ENCODE measurements at places on chromosomes 5 and 9. TPM values are rescaled to one million over a fixed set of nuclear protein-coding genes. Genes with fewer than 3 reads are reported as not detected.

Gene GTF3C4
- polyA plus RNA-seq: 4.8 TPM

Gene PJA2
- 52.5 TPM for polyA plus RNA-seq

Gene NRARP
- polyA plus RNA-seq: 2.1 TPM

GRCh38 chr5:156383510-156384265, 56.7 kb downstream of the SGCD start:
- DNase-seq: no peak

DNA sequence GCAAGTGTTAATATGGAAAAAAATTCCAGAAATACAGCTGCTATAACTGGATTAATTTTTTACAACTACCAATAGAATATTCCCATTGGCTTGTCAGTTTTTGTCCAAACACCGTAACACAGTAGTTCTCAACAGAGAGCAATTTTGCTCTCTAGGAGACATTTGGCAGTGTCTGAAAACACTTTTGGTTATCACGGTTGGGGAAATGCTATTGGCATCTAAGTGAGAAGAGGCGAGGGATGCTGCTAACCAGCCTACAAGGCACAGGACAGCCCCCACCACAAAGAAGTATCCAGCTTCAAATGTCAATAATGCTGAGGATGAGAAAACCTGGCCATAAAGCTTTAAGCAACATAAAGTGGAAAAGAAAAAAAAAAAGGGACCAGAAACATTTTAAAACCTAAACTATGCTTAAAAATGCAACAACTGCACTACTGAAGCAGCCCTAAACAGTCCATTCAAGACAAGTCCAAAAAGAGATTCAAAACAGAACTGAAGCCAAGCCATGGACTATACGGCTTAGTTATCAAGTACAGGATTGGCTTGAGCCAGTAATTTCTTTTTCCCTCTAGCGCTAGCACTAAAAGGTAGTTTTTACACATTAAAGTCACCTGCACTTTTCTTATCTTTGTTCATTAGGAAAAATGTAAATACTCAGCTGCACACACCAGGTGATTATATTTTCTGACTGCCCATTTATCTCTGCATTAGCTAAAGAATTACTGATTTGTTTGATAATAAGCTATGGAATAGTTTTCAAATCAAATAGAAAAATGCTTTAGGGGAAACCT, 83.9 kb downstream of the NR3C1 start:
- peak; percentile 61 for DNase-seq

DNA sequence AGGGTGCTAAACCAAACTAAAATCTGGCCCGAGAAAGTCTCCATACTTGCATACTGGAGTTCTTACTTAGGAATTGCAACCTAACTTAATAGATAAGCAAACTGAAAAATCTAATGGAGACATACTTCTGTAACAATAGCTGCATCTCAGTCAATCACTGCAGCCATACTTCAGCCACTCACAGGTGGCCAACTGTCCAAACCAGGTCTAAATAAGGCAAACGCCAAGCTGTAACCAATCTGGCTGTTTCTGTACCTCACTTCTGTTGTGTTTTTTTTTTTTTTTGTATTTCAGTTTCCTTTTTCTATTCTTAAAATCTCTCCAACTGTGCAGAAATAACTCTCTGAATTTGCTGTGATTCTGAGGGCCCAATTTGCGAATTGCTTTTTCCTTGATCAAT, 4.4 kb upstream of the NDUFB6 start:
- DNase-seq: no peak

- DNase-seq: no peak
Measured at GRCh38 chr5:116091416-116091815, 6.6 kb downstream of the COMMD10 start.

- DNase-seq: no peak
Measured at GRCh38 chr9:95175523-95175922, 142.0 kb downstream of the FANCC start.

DNA sequence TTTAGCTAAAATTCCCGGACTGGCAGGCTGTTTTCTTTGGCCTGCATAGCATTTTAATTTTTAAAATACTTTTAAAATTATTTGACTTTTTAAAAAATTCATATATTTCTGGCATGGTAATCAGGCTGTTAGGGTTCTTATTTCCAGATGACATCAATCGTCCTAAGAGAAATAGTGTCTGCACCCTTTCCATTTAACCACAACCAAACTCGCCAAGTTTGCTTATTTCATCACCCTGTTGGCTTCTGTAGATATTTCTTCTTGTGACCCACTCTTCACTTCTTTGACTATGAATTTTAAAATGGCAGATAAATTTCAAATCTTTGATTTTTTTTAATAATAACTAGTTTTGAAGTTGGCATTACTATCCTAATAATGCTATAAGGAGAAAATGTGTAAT, 675.7 kb upstream of the FTMT start:
- no peak for DNase-seq

GRCh38 chr9:112332674-112332976, 794 bp downstream of the PTBP3 start:
- no peak for DNase-seq

All from lung (tissue), 17 donors.